ENCODE measurements at places on chromosomes 2 and 18.

DNA sequence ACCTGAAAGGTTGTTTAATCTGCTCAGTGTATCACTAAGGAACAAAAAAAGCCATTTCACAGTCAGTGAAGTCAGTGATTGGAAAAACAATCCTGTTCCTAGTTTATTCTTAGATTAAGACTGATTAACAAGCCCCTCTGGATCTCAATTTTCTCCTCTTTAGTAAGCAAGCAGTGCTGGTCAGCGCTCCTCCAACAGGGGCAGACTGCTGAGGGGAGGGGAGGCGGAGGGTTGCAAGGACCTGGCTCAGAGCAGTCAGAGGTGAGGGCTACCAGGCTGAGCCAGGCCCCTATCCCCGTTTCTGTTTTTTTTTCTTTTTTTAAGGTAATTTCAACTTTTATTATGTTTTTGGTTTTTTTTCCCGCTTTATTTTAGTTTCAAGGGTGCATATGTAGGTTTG lies 24.7 kb upstream of the KCNS3 start:
- no peak for DNase-seq

DNA sequence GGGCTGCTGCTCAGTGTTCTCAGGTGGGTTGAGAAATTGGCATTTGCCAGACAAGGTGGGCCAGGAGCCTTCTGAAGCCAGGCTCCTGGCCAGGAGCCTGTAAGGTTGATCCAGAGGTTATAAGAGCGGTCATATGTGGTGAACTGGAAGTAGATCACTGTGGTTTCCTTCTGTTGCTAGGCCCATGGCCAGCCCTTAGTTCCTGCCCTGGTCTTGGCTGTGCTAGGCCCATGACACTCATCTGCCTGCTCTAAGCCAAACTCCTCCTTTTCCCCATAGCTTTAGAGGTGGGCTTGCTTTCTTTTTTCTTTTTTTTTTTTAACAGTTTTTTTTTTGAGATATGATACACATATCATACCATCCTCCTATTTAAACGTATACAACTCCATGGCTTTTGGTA lies 5.0 kb upstream of the MGAT5 start:
- no peak for DNase-seq

GRCh38 chr2:71680925-71681324 lies 227.6 kb downstream of the DYSF start:
- DNase-seq: no peak

- DNase-seq: no peak
Measured at GRCh38 chr2:236899950-236900640, 185.6 kb upstream of the COPS8 start.

DNA sequence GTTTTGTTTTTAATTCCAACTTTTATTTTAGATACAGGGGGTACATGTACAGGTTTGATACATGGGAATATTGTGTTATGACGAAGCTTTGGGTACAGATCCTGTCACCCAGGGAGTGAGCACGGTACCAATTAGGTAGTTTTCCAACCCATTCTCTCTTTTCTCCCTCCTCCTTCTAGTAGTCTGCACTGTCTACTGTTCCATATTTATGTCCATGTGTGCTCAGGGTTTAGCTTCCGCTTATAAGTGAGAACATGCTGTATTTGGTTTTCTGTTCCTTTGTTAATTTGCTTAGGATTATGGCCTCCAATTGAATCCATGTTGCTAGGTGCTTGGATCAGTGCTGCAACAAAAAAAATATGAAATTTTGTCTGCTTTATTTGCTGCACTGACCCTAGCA lies 659.3 kb upstream of the TMEFF2 start:
- DNase-seq: no peak

- DNase-seq: no peak
Measured at GRCh38 chr18:28607991-28608390, 431.1 kb upstream of the CDH2 start.

- no peak for DNase-seq
Measured at GRCh38 chr2:7771781-7772180, 854.6 kb downstream of the RNF144A start.

DNA sequence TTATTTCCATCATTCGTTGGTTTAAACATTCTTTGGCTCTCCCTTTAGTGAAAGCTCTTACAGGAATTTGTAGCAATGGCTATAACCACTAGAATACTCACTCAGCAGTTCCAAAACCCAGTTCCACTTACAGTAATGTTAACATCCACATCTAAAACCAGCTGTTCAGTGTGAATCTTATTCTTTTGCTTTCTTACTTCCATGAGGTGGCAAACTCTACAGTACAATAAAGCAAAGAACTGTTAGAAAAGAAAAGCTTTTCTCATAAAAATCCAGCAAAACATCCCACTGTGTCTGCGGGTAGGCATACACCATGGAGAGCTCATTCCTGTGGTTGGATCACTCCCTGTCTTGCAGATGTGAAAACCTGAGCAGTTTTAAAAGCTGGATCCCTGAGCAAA lies 147.1 kb downstream of the ARHGAP28 start:
- no peak for DNase-seq

DNA sequence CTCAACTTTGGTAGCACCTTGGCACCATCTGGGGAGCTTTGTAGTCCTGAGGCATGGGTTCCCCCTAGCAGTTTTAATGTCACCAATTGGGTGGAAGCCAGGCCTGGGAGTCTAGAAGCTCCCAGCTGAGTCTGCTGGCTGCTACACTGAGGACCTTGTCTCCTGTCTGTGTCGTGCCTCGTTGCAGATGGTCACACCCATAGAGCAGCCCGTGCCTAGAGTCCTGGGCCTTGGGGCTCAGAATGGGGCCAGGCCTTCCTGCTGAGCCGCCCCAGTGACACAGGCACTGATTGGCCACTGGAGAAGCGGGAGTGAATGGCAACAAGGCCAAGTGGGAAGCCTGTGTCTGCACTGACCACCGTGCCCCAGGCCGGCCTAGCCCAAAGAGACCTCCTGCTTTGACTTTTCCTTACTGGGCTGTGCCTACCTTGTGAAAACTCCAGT lies 113.2 kb downstream of the SH3RF3 start:
- no peak for DNase-seq

GRCh38 chr2:48607307-48608014 lies 10.2 kb upstream of the GTF2A1L start:
- no peak for DNase-seq

DNA sequence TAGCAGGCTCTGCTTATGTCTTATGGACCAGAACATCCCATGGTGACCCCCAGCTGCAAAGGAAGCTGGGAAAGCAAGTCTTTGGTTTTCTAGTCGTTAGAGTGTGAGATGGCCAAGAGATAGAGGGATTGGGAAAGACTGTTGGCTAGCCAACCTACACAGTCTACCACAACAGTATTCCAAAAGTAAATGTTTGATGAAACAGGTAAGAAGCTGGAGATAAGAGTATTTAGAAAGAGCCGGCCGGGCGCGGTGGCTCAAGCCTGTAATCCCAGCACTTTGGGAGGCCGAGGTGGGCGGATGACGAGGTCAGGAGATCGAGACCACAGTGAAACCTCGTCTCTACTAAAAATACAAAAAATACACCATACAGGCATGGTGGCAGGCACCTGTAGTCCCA lies 124.4 kb downstream of the GALNT1 start:
- no peak for DNase-seq

DNA sequence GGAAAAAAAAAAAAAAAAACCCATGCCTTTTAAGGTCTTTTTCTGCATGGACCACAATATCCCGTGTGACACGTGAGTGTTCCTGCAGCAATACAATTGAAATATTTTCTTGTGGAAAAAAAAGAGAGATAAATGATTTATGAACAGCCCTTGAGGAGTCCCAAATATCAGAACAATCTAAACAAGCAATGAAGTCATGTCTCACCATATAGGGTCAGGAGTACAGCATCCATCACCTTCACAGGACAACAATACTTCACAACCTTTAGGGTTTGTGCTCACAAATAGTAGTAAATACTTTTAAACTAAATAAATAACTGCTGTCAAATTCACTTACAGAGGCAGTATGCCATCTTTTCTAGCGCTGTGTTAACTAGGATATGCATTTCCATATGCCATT lies 87.9 kb downstream of the ZEB2 start:
- DNase-seq: no peak

DNA sequence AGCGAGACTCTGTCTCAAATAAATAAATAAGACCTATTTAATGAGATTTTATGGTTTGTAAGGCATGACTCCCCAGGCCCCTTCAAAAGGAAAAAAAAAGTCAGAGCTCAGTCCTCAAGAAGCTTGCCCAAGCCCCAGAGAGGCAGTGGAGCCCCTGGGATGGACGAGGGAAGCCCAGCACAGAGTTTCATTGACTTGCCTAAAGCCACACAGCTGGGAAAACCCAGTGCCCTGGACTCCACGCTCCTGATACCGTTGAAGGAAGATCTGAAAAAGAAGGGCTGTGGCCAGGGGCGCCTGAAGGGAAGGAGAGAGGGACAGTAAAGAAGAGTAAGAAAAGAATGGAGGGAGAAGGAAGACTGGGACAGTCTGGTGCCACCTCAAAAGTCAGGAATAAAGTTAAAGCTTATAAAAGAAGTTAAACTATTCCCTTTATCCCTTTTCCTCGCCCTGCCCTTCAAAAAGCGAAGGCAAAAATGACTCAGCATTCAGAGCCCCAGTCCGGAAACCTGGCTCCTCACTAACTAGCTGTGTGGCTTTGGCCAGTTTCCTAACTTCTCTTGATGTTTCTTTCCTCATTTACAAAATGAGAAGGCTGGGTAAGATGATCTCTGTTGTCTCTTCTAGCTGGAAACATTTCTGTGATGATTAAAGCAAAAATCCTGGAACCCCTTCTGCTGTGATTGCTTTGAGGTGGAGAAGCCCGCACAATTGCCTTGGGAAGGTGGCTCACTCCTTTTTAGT lies 46.7 kb downstream of the LYPD1 start:
- no peak for DNase-seq

DNA sequence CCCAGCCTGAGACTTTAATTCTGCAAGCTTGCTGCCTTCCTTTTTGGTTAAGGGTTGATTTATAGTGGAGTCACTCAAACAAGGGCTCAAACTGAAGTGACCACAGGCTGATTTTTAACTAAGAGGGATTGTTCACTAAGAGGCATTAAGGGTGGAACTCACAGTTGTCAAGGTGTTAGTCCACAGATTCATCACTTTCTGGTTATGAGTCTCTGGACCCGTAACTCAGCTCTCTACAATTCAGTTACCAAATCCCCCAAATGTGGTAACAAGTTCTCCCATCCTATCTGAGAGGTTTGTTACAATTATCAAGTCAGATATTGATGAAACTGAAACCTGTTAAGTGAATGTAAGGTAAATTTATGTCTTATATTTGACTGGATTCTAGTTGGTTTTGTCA lies 185.9 kb upstream of the KLHL14 start:
- DNase-seq: no peak

DNA sequence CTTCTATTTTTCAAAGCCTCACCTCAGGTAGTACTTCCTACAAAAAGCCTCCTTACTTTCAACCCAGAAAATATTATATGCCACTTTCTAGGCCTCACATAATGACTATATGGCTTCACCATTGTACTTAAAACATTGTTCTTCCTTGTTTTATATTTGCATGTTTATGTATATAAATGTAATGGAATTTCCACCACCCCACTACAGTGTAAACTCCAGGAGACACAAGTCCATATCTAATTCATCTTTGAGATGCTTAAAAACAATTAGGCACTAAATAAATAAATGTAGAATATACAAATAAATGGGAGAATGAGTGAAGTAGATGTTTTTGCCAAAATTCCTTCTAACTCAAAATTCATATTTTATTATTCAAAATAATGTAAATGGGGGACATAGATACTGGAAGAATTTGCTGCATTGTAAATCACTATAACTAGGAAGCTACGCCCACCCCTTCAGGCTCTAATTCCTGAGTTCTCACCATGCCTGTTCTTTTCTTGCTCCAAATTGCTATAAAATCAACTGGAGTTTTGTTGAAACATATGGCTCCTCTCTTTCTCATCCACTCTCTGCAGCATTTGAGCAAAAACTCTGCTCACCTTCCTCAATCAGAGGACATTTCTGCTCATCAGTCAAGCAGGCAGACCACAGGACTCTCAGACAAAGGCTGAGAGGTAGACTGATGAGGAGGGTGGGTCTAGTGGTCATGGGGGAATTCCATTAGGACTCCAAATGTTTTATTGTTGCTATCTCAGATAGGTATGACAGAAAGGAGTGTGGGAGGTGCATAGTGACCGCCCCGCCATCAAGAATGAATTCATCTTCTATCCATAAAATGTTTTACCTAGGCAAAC lies 243.0 kb downstream of the HNMT start:
- no peak for DNase-seq
